ENCODE measurements at places on chromosomes 6 and 20.

DNA sequence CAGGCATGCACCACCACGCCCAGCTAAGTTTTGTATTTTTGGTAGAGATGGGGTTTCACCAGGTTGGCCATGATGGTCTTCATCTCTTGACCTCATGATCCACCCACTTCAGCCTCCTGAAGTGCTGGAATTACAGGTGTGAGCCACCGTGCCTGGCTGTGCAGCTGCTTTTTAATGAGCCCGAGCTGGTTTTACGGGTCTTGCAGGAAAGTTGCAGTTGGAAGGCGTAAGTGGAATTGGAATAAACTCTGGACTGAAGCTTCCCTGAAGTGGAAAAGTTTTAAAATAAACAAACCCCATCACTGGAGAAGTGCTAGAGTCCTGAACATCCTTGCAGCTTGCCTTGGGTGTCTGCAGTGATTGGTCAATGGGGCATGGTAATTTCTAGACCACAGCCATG lies 40.4 kb downstream of the KIF25 start:
- no peak for DNase-seq

GRCh38 chr6:106281661-106282060 lies 43.9 kb downstream of the ATG5 start:
- no peak for DNase-seq

GRCh38 chr20:57523782-57524181 lies 1.2 kb downstream of the CTCFL start:
- no peak for DNase-seq

DNA sequence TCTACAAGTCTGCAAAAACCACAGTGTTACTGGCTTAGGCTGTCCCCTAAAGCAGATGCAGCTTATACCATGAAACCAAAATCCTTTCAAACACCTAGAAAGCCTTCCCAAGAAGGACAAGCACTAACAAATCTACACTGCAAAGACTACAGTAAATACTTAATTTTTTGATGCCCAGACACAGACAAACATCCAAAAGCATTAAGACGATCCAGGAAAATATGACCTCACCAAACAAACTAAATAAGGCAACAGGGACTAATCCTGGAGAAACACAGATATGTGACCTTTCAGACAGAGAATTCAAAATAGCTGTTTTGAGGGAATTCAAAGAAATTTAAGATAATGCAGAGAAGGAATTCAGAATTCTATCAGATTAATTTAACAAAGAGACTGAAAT lies 423.5 kb downstream of the COL12A1 start:
- DNase-seq = no peak

DNA sequence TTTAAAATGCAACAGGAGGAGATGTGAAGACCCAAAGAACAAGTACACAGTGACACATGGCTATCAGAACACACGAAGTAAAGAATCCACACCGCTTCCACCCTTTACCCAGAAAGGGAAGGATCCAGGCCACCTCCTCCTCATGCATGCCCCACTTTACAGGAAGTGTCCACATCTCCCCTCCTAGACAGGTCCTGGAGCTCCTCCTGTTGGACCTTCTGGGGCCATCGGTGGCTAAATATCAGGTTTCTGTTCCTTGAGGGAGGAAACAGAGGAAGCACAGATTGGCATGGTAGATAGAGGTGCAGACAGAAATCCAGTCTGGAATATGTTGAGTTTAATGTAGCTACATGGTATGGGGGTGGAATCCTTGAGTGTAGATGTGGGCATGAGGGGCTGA lies 10.9 kb downstream of the NINL start:
- no peak for DNase-seq

DNA sequence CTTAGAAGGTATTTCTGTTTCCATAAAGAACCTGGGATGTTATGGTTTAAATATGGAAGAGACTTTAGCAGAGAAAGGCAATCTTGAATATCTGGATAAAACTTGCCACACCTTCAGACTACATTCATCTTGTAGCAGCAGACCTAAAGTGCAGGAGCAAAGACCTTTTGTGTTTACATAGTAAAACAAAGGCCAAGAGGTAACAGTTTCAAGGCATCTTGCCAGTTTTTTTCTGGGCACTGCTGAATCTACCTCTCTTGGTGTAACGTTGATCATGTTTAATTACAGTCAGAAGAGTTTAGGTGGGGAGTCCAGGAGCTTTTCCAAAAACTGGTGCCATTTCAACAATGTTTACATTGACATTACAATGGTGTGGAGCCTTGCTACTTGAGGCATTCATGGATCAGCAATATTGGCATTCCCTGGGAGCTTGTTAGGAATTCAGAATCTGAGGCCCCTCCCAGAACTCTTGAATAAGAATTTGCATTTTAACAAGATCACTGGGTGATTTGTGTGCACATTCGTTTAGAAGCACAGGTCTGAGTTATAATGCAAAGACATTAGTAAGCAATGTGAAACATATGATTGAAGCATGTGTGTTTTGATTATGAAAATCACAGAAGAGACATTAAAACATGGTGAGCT lies 94.5 kb downstream of the F13A1 start:
- DNase-seq = no peak

GRCh38 chr6:107656401-107656800 lies 166.5 kb downstream of the SOBP start:
- DNase-seq = no peak

GRCh38 chr20:11894062-11894461 lies 23.6 kb upstream of the BTBD3 start:
- no peak for DNase-seq

DNA sequence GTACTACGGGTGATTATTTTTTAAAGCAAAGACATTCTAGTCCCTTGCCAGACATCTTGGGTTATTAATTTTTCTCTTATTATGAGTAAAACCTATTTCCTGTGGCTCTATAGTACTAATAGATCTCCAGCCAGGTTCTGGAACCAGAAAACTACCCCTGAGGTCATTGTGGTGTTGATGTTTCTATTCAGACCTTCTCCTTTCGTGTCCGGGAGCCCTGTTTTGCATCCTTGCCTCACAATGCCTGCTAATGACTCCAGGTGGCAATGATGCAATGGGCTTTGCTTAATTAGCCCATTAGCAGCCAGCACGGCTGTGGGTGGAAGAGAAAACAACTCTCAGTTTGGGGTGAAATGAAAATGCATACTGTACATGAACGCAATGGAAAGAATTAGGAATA lies 62.9 kb upstream of the ARG1 start:
- DNase-seq = no peak

GRCh38 chr6:107819964-107820337 lies 4.2 kb downstream of the SCML4 start:
- no peak for DNase-seq

- no peak for DNase-seq
Observed at GRCh38 chr6:163826629-163827028, 412.1 kb downstream of the QKI start.

- no peak for DNase-seq
Observed at GRCh38 chr20:11234608-11235007, 560.8 kb upstream of the JAG1 start.
